ENCODE measurements at places on chromosomes 4 and X. TPM values are rescaled to one million over a fixed set of nuclear protein-coding genes. Genes with fewer than 3 reads are reported as not detected.

GRCh38 chr4:41331224-41331623 is 74.5 kb downstream of the UCHL1 start:
- H3K4me1 ChIP-seq: no peaks in the 10 kb centered on the region
- no peak overlapping the region for H3K27ac ChIP-seq

GRCh38 chrX:75986976-75987375 is 185.9 kb upstream of the PBDC1 start:
- DNase-seq: no peak
- H3K4me3 ChIP-seq: no peak overlapping the region
- no peak overlapping the region for H3K27ac ChIP-seq
- no peaks in the 10 kb centered on the region for H3K4me1 ChIP-seq
- no peaks in the 10 kb centered on the region for H3K36me3 ChIP-seq

GRCh38 chrX:146754268-146754667 is 55.3 kb upstream of the CXorf51B start:
- no peak overlapping the region for H3K27ac ChIP-seq
- DNase-seq: no peak
- no peak overlapping the region for H3K4me3 ChIP-seq
- H3K36me3 ChIP-seq: no peaks in the 10 kb centered on the region

DNA sequence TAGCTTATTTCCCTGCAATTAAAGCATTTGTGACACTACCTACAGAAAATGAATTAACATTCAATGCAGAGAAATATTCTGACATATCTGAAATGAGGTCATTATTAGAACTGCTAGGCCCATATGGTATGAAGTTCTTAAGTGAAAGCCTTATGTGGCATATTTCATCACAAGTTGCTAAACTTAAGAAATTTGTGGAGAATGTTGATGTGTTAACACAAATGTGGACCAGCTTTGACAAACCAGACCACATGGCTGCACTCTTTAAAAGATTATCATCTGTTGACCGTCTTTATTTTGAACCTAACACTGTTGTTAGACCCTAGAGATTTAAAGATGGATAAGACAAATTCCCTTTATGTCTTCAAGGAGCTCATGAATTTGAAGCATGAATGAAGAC is 1024.1 kb downstream of the RPA4 start:
- no peaks in the 10 kb centered on the region for H3K27me3 ChIP-seq
- H3K27ac ChIP-seq: no peak overlapping the region
- no peaks in the 10 kb centered on the region for H3K4me1 ChIP-seq
- no peak for DNase-seq

- H3K4me3 ChIP-seq: no peak overlapping the region
- no peaks in the 10 kb centered on the region for H3K27me3 ChIP-seq
- no peak for DNase-seq
- peak overlapping the region; percentile 43 for H3K27ac ChIP-seq
- H3K36me3 ChIP-seq: no peaks in the 10 kb centered on the region
Measured at GRCh38 chr4:138954428-138954827, 61.2 kb upstream of the NOCT start.

- no peak overlapping the region for H3K27ac ChIP-seq
- H3K36me3 ChIP-seq: no peaks in the 10 kb centered on the region
- H3K4me3 ChIP-seq: no peak overlapping the region
- DNase-seq: no peak
Measured at GRCh38 chr4:3271131-3271530, 21.7 kb upstream of the RGS12 start.

The TAF1 gene
- 12.9 TPM for total RNA-seq

The PCDH19 gene
- under 0.01 TPM for total RNA-seq

GRCh38 chrX:149208307-149208706 is 296.8 kb downstream of the IDS start:
- H3K36me3 ChIP-seq: no peaks in the 10 kb centered on the region
- H3K4me3 ChIP-seq: no peak overlapping the region
- no peaks in the 10 kb centered on the region for H3K27me3 ChIP-seq
- no peaks in the 10 kb centered on the region for H3K4me1 ChIP-seq

DNA sequence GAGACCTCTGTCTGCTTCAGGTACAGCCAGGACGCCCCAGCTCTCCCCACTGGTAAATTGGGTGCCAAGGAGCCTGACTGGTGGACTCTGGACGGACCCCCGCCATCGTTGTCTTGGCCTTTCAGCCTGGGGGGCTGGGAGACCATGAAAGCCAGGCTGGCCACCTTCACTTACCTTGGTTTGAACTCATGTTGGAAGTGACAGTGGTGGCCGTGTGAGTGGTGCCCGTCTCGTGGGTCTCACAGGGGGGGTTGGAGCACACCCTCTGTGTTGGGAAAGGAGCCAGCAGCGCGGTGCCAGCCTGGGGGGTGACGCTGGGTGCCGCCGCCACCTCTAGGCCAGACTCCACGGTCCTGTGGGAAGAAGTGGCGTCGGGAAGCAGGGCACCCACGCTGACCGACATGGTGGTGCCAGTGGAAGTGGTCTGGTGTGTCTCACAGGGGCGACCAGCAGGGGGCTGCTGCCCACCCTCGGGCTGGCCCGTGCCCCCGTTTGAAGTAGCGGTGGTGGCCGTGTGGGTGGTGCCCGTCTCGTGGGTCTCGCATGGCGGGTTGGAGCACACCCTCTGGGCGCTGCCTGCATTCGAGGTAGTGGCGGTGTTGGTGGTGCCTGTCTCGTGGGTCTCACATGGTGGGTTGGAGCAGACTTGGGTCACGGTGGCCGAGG is 9.6 kb upstream of the RENBP start:
- H3K4me3 ChIP-seq: no peak overlapping the region
- H3K36me3 ChIP-seq: peaks cover 79% of the 10 kb centered on the region
- no peak overlapping the region for H3K27ac ChIP-seq
- no peaks in the 10 kb centered on the region for H3K27me3 ChIP-seq
- DNase-seq: no peak

The SYNPO2 gene
- total RNA-seq: 2.7 TPM

DNA sequence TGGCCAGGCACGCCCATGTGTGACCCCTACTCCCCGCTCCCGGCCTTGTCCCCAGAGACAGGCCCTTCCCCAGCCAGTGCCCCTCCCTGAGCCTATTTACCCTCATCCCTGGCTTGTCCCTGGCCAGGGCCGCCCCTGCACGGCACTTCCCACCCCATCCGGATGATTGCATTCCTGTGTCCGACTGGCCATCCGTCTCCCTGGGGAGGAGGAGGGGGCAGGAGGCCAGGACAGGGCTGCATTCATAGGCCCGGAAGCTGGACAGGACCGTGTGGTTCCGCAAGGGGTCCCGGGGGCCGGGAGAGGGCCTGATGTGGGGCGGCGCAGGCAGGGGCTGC is 22.8 kb downstream of the CTBP1 start:
- H3K4me1 ChIP-seq: no peaks in the 10 kb centered on the region
- DNase-seq: no peak
- H3K27me3 ChIP-seq: no peaks in the 10 kb centered on the region
- H3K36me3 ChIP-seq: no peaks in the 10 kb centered on the region
- H3K27ac ChIP-seq: no peak overlapping the region
- H3K4me3 ChIP-seq: no peak overlapping the region

- no peaks in the 10 kb centered on the region for H3K36me3 ChIP-seq
- H3K4me1 ChIP-seq: no peaks in the 10 kb centered on the region
- no peak for DNase-seq
- no peak overlapping the region for H3K27ac ChIP-seq
- no peak overlapping the region for H3K4me3 ChIP-seq
Measured at GRCh38 chrX:9913146-9913433, 54.1 kb upstream of the CLDN34 start.

DNA sequence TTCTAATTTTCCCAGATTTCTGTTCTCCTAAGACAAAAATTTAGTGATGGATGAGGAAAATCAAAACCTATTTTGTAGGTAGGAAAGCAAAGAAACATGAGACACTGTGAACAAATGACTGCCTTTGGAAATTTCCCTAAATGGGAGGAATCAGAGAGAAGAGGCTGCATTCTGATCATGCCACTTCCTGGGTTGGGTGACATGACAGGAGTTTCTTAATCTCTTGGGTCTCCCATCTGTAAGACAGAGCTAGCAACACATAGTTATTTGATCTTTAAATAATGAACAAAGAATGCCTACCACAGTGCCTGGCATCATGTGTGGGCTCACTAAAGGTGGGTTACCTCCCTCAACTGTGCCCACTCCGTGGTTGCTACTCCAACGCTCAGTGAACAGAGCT is 57.1 kb downstream of the CCDC149 start:
- H3K27me3 ChIP-seq: no peaks in the 10 kb centered on the region
- no peaks in the 10 kb centered on the region for H3K36me3 ChIP-seq
- no peak for DNase-seq
- H3K4me3 ChIP-seq: no peak overlapping the region

The OTOP1 gene
- not detected for total RNA-seq

DNA sequence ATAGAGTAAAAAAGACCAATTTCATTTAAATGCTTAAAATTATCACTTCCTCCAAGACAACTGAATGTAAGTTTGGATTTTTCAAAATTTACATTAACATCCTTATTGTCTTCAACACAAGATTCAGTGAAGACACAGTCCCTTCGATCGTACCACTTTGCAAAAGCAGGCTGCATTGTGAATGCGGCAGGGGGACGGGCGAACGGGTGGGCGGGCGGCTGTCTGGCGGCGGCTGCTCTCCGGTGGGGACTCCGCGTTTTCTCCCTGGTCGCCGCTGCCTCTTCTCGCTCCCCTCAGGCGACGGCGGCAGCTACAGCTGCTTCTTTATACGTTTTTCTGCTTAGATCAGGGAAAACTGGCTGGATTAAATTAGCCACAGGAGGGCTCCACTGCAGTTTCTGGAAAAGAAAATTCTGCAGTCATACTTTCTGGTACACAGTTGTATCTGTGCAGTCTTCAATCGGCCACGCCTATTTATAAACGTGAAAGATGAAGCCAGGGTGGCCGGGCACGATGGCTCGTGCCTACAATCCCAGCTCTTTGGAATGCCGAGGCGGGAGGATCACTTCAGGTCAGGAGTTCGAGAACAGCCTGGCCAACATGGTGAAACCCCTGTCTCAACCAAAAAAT is 33.9 kb upstream of the HPF1 start:
- no peaks in the 10 kb centered on the region for H3K27me3 ChIP-seq
- H3K36me3 ChIP-seq: no peaks in the 10 kb centered on the region
- H3K4me1 ChIP-seq: no peaks in the 10 kb centered on the region
- no peak for DNase-seq

The WNK3 gene
- total RNA-seq: 11.7 TPM

GRCh38 chrX:153381684-153382532 is 19.2 kb downstream of the PNMA6E start:
- no peak for DNase-seq
- no peaks in the 10 kb centered on the region for H3K36me3 ChIP-seq
- H3K4me1 ChIP-seq: peaks cover 4% of the 10 kb centered on the region
- H3K4me3 ChIP-seq: no peak overlapping the region
- no peak overlapping the region for H3K27ac ChIP-seq
- no peaks in the 10 kb centered on the region for H3K27me3 ChIP-seq

The TRIM75 gene
- not detected for total RNA-seq

- H3K4me3 ChIP-seq: no peak overlapping the region
- no peaks in the 10 kb centered on the region for H3K4me1 ChIP-seq
- DNase-seq: peak; percentile 67
- no peak overlapping the region for H3K27ac ChIP-seq
- no peaks in the 10 kb centered on the region for H3K36me3 ChIP-seq
Measured at GRCh38 chrX:16436348-16437188, 213.4 kb upstream of the S100G start.

DNA sequence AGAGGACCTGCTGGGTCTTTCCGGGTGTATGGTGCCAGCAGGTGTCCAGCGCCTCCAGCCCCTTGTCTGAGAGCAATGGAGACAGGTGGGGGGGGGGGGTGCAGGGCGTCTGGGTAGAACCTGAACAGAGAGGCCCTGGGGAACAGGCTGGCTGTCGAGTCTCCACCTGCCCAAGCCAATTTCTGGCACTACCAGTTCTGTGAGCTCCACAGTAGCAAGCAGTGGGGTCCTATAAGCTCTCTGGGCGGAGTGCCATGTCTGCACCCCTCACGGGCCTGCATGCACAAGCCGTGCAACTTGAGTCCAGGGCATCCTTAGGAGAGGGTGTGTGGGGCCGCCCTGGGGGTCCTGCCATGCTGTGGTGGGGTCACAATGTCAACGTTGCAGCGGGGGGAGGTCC is 10.1 kb upstream of the FGFR3 start:
- no peak overlapping the region for H3K27ac ChIP-seq
- DNase-seq: no peak
- no peaks in the 10 kb centered on the region for H3K27me3 ChIP-seq

The CCSER1 gene
- total RNA-seq: 0.74 TPM

DNA sequence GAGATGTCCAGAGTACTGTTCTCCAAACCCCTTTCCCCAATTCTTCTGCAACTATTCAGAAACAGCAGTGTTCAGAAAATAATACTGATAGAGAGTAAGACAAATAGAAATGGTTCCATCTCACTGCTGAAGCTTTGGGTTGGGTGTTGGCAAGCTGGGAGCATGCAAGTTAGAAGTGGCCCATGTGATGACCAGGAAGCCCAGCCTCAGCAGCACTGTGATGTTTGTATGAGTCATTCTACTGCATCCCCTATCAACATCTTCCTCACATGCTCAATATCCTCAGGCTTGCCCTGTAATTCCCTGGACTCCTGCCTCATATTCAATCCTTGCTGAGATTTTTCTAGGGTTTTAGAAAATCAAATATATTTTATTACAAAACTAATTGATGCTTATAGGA is 96.5 kb downstream of the CHRDL1 start:
- H3K27me3 ChIP-seq: no peaks in the 10 kb centered on the region
- no peak for DNase-seq
- H3K36me3 ChIP-seq: no peaks in the 10 kb centered on the region
- H3K4me3 ChIP-seq: no peak overlapping the region
- no peaks in the 10 kb centered on the region for H3K4me1 ChIP-seq

The RUFY3 gene
- total RNA-seq: 31.0 TPM

The ZNF674 gene
- total RNA-seq: 2.0 TPM

DNA sequence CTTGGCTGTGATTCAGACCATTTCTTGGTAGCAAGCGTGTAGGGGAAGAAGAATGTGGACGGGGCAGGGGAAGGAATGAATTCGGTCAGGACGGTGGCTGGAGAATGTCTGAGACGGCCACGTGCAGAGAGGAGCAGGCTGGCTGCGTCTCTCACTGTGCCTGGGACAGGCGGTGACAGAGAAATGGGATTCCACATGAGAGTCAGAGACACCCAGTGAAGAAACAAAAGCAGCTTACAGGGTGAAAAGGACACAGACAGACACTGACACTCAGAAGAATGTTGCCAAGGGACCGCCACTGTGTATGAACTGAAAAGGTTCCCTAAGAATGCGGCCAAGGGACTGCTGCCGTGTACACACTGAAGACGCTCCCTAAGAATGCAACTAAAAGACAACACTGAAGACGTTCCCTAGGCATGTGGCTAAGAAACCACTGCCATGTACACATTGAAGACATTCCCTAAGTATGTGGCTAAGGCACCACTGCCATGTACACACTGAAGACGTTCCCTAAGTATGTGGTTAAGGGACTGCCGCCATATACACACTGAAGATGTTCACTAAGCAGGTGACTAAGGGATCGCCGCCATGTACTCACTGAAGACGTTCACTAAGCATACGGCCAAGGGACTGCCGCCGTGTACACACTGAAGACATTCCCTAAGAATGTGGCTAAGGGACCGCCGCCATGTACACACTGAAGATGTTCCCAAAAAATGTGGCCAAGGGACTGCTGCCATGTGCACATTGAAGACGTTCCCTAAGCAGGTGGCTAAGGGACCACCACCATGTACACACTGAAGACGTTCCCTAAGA is 49.1 kb downstream of the DHRSX start:
- H3K27ac ChIP-seq: no peak overlapping the region
- no peak for DNase-seq
- H3K36me3 ChIP-seq: no peaks in the 10 kb centered on the region

Data from right lobe of liver (tissue), 6 donors.